ENCODE measurements at places on chromosomes 12 and 14. TPM values are rescaled to one million over a fixed set of nuclear protein-coding genes. Genes with fewer than 3 reads are reported as not detected.

The LMNTD1 gene
- total RNA-seq, result 0.51 TPM

The EXOC3L4 gene
- not detected for total RNA-seq

The ISCU gene
- 127 TPM for total RNA-seq

The KCNJ8 gene
- total RNA-seq, result 1.8 TPM

The SCNN1A gene
- total RNA-seq, result 0.30 TPM
